NCI-H226 (cell line): ENCODE measurements at places on chromosomes 2 and 18.
A peak's percentile ranks its signal among the peaks of the same experiment; 100 is the strongest.

GRCh38 chr2:67259556-67260342 is 137.4 kb upstream of the ETAA1 start:
- peak; percentile 67 for DNase-seq

GRCh38 chr2:196271795-196272194 is 100.4 kb upstream of the STK17B start:
- no peak for DNase-seq

- DNase-seq = peak; percentile 15
Measured at GRCh38 chr2:160087854-160088745, 25.7 kb upstream of the PLA2R1 start.

- no peak for DNase-seq
Measured at GRCh38 chr2:130813722-130814121, 23.0 kb upstream of the ARHGEF4 start.

DNA sequence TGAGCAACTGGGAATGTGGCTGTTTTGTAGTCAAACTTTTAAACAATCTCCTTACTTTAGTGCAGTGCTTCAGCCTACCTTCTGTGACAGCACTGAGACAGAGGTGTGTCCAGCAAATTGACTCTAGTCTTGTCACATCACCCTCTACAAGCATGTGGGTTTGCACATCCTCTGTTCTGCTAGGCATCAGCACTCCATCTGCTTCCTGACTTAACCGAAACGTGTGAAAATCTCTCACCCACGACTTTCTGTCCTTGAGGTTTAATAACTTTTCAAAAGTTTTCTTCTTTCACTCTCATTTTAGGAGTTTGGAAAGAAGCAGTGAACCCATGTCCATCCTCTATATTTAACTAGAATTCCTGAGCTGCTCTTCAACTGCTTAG is 42.6 kb downstream of the TTR start:
- DNase-seq = no peak
